Adrenal gland (tissue), 19 donors: ENCODE measurements at places on chromosomes 12 and 14.

DNA sequence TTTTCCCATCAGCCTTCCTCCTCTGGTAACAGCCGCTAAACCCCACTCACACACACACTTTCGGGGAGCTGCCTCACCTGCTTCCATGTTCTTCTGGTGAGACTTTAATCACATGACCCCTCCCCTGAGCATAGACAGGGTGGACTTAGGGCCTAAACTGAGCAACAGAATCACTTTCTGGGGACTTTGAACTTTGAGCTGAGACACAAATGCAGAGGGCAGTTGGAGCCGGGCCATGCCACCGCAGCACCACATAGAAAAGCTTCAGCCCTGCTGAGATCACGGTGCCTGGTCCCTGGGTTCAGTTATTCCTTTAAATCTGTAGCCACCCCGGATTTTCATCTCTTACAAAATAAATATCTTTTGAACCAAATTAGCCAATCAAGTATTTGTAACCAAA lies 18.4 kb upstream of the MAP3K9 start:
- peaks cover 5% of the 10 kb centered on the region for H3K4me1 ChIP-seq
- no peaks in the 10 kb centered on the region for H3K36me3 ChIP-seq
- no peak for DNase-seq
- no peak overlapping the region for H3K27ac ChIP-seq

- H3K27me3 ChIP-seq, result no peaks in the 10 kb centered on the region
- no peaks in the 10 kb centered on the region for H3K36me3 ChIP-seq
- H3K27ac ChIP-seq, result no peak overlapping the region
- no peak overlapping the region for H3K4me3 ChIP-seq
Measured at GRCh38 chr12:4356041-4356327, 23.5 kb downstream of the FGF23 start.

- H3K4me3 ChIP-seq, result no peak overlapping the region
- no peak overlapping the region for H3K27ac ChIP-seq
- no peaks in the 10 kb centered on the region for H3K27me3 ChIP-seq
- no peak for DNase-seq
Measured at GRCh38 chr14:99133636-99134515, 138.1 kb downstream of the BCL11B start.

- no peaks in the 10 kb centered on the region for H3K4me1 ChIP-seq
- H3K4me3 ChIP-seq, result no peak overlapping the region
- H3K36me3 ChIP-seq, result peaks cover 49% of the 10 kb centered on the region
Measured at GRCh38 chr12:6745741-6746525, 7.0 kb downstream of the MLF2 start.

DNA sequence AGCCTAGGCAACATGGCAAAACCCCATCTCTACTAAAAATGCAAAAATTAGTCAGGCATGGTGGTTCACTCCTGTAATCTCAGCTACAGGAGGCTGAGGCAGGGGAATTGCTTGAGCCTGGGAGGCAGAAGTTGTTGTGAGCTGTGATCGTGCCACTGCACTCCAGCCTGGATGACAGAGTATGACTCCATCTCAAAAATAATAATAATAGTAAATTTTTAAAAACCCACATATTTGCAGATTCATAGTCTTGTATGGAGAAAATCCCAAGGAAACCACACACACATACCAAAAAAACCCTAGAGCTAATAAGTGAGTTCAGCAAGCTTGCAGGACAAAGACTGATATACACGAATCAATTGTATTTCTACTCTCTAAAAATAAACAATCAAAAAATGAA lies 19.0 kb upstream of the MTHFD1 start:
- H3K36me3 ChIP-seq, result no peaks in the 10 kb centered on the region
- no peaks in the 10 kb centered on the region for H3K27me3 ChIP-seq
- H3K4me3 ChIP-seq, result no peak overlapping the region
- no peak for DNase-seq

DNA sequence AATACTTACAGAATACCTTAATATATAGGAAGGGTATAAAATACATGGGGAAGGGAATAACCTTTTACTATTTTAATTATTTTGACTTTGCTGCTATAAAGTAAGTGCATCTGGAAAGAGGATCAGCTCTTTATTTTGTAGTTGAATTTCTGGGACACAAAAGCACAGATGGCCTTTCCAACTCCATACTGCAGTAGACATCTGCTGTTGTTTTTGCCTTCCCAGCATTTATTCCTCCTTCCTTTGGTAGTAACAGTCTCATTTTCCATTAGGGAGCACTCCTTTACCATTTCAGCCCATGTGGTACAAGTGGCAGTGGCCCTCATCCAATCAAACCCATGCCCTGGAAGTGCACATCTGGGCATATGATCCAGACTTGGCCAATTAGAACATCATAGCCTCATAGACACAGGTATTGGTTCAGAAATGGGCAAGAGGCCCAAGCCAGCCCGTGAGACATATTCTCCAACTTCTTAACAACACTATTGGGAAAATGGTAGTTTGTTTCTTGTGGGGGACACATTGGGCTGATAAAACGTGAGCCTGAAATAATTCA lies 64.8 kb upstream of the YARS2 start:
- H3K36me3 ChIP-seq, result no peaks in the 10 kb centered on the region
- DNase-seq, result no peak
- no peaks in the 10 kb centered on the region for H3K27me3 ChIP-seq
- no peaks in the 10 kb centered on the region for H3K4me1 ChIP-seq

DNA sequence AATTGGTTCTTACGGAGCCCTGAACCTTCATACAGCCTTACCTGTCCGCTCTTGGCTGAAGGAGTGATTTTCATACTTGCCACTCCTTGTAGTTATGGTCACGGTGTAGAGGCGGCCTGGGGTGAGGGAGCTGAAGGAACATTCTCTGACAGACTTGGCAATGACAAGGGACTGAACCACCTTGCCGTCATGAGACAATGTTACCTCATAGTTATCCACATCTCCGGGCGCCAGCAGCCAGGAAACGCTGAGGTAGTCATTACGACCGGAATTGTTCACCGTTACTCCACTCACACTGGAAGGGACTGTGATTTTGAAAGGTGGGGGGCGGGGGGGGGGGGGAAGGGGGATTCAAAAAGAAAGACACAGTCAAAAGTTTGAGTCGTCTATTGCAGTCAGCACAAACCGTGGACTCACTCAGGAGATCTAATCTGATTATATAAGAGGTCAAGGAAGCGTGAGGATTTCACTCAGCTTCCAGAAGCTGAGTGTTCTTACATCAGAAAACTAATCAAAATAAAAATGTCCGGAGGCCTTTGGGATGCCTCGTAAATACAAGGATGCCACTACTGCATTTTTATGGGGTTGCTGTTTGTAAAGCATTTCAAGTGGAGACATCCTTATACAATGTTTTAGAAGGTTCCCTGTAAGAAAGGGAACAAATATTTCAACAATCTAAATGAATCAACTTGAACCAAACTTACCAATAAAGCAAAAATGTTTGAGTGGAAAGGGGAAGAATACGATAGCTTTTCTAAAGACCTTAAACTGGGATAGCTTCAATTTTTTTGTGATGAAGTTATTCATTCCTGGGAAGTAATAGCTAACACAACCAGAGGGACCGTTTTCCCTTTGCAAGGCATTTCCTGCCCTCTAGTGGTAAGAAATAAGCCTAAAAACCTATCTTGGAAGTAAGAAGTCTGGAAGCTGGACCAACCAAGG lies 60.6 kb downstream of the PTPRB start:
- no peaks in the 10 kb centered on the region for H3K36me3 ChIP-seq
- H3K27me3 ChIP-seq, result no peaks in the 10 kb centered on the region
- H3K27ac ChIP-seq, result no peak overlapping the region
- no peak overlapping the region for H3K4me3 ChIP-seq

DNA sequence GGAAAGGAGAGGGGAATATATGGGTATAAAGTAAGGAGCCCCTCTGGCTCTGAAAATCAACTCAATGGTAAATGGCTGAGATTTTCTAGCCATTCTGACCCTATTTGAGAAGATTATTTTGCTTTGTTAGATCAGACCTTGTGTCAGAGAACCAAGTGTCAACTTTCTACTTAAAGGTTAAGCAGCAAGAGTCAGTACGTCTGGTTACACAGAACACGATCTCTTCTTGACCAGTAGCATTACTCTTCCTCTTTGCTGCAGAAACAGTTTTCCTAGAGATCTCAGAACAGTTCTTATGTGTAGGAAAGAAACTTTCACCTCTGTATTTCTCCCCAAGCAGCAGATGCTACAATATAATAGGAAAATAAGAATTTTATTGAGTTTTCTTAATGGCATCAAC lies 47.4 kb upstream of the BTG1 start:
- DNase-seq, result no peak
- H3K4me1 ChIP-seq, result no peaks in the 10 kb centered on the region
- H3K4me3 ChIP-seq, result no peak overlapping the region

GRCh38 chr12:19800884-19801283 lies 361.6 kb downstream of the AEBP2 start:
- no peaks in the 10 kb centered on the region for H3K27me3 ChIP-seq
- no peaks in the 10 kb centered on the region for H3K36me3 ChIP-seq
- H3K4me3 ChIP-seq, result no peak overlapping the region
- DNase-seq, result no peak

DNA sequence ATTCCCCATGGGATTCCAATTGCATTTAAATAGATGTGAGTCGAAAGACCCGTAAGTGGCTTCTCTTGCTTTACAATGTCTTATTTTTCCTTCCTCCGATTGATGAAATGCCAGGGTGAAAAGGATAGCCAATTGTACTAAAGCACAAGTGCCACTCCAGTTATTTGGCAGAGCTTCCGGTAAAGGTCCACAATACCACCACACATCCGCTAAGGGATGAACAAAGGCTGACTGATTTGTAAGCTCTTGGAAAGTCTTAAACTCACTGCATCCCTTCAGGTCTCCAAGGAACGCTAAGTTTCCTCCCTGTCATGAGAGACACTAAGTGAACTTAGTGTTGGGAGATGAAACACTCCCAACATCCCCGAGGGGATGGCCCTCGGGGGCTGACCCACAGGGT lies 21.2 kb upstream of the RNASE1 start:
- no peak overlapping the region for H3K4me3 ChIP-seq
- H3K27ac ChIP-seq, result no peak overlapping the region
- H3K36me3 ChIP-seq, result no peaks in the 10 kb centered on the region

DNA sequence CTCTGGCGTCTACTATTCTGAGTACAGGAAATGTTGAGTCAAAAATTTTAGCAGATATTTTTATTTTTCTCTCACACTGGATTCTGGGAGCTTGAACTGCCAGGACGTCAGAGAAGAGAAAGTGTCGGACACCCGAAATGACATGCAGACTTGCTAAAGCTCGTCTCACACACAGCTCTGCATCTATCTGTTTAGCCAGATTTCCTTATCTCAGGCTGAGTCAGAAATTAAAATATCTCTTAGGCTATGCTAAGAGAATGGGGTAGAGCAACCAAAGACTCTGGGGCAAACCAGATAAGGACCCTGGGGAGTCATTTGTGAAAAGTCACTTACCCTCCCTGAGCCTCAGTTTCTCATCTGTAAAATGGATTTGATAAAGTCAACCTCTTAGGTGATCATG lies 1124.1 kb downstream of the VRK1 start:
- no peak overlapping the region for H3K4me3 ChIP-seq
- H3K4me1 ChIP-seq, result no peaks in the 10 kb centered on the region
- no peaks in the 10 kb centered on the region for H3K27me3 ChIP-seq
- DNase-seq, result no peak

GRCh38 chr12:107554941-107555340 lies 130.7 kb upstream of the PWP1 start:
- no peaks in the 10 kb centered on the region for H3K27me3 ChIP-seq
- DNase-seq, result no peak
- no peaks in the 10 kb centered on the region for H3K36me3 ChIP-seq
- no peaks in the 10 kb centered on the region for H3K4me1 ChIP-seq
- H3K27ac ChIP-seq, result no peak overlapping the region

DNA sequence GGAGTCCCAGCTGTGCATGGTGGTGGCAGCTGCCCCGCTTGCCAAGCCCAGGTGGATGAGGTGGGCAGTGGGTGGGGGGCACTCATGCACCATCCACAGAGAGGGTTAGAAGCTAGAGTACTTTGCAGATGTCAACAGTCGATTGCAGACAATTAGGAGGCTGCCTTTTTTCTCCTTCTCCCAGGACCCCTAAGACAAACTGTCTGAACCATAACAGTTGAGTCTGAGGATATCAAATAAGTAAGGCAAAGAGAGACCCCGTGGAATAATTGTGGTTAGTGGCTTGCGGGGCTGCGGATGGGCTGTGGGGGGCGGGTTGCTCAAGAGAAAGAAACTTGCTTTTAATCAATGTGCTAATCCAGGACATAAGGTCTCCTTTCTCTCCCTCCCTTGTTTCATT lies 926.2 kb downstream of the VRK1 start:
- H3K27me3 ChIP-seq, result no peaks in the 10 kb centered on the region
- H3K27ac ChIP-seq, result no peak overlapping the region
- H3K36me3 ChIP-seq, result no peaks in the 10 kb centered on the region
- no peaks in the 10 kb centered on the region for H3K4me1 ChIP-seq
